ENCODE measurements at places on chromosomes 16 and 17.

DNA sequence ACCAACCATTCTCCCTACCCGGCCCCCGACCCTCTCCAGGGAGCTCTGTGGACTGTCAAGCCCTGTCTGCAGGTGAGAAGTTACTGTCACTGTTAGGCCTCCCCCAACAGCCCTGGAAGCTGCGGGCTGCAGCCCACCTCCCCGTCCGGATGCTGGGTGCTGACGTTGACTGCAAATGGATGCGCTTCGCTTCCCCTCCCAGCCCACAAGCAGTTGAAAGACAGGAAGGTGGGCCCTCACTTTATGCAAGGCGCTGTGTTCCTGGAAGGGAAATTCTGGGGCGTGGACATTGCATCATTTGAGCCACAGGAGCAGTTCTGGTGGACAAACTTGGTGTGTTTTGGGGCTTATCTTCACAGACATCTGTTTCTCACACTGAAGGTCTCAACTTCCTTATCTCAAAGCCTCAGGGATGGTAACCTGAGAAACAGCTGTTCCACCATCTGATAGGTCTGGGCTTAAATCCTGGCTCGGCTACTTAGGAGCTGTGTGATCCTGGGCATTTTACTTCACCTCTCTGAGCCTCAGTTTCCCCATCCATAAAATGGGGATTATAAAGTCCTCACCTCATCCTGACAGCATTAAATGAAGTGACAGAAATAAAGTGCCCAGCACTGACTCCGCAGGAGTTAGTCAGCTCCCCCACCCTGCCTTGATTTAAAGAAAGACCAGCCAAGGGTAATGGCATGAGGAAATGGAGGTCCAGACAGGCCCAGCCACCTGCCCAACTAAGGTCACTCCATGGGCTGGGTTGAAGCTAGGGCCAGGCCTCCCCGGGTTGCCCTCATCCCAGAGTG is 4.6 kb upstream of the DRC7 start:
- no peak for DNase-seq

GRCh38 chr17:80820331-80820730 is 171.3 kb upstream of the CHMP6 start:
- DNase-seq, result no peak

DNA sequence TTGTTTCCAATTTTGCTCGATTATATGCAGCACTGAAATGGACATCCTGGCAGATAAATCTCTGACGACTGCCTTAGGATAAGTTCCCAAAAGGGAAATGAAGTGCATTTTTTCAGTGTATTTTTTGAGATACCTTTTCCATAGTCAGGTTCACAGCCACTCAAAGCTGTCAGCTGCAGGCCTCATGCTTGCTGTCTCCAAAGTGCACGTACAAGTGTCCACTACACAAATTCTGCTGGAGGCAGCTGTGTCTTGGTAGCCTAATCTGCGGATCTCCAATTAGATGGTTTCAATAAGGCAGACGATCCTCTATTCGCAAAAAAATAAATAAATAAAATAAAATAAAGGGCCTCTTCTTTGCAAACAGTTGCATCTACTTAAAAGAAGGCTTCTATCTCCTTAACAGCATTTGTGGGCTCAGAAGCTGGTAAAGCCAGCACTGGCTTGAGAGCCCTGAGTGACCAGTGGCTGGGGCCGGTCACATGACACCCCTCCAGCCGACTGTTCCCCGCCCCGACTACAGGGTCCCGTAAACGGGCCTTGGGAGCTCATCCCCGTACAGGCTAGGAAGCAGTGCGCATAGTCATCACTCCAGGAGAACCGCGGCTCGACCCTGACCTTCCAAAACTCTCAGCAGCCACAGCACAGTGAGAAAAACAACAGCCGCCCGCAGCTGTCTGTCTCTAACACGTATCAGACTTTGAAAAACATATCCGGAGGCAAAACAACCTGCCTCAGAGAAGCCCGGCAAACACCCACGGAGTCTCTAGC is 18.8 kb downstream of the RPH3AL start:
- no peak for DNase-seq

GRCh38 chr17:75922963-75923874 is 17.6 kb downstream of the FBF1 start:
- no peak for DNase-seq
